ENCODE measurements at places on chromosomes 3 and 15. TPM values are rescaled to one million over a fixed set of nuclear protein-coding genes. Genes with fewer than 3 reads are reported as not detected.

Gene CLCN2
- 5.8 TPM for total RNA-seq

Gene OIP5
- total RNA-seq, result 15.0 TPM

Gene POTEB3
- total RNA-seq, result not detected

Gene LCTL
- total RNA-seq, result not detected

Gene GXYLT2
- 1.6 TPM for total RNA-seq

Gene OR5K2
- not detected for total RNA-seq

Gene IGSF11
- 5.6 TPM for total RNA-seq

Gene CHRM5
- 0.02 TPM for total RNA-seq

Gene DUOXA2
- total RNA-seq, result not detected

Gene C15orf62
- 0.07 TPM for total RNA-seq

Gene ILDR1
- not detected for total RNA-seq

Gene A4GNT
- total RNA-seq, result not detected

Gene TMEM108
- not detected for total RNA-seq

Gene UBA7
- 0.74 TPM for total RNA-seq
